CD4-positive, alpha-beta T cell treated with Interleukin-1 beta for 1 hour (primary cell): ENCODE measurements at places on chromosomes 2 and 18.

DNA sequence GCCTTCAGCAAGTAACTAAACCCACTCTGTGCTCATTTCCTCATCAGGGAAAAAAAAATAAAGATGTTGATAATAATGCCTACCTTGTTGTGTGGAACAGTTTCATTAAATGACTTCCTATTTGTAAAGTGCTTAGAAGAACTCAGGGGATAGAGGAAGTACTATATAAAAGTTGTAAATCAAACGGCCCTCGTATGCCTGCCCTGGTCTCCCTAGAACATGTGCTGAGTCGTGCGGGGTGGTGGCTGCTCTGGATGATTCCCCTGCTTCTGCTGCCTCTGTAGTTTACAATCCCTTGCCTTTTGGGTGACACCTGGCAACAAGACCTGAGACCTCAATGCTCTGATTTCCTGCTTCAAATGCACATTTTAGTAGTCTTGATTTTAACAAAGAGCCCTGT is 170.0 kb downstream of the CERS6 start:
- DNase-seq = no peak

GRCh38 chr18:51383116-51383515 is 185.6 kb upstream of the MEX3C start:
- no peak for DNase-seq

DNA sequence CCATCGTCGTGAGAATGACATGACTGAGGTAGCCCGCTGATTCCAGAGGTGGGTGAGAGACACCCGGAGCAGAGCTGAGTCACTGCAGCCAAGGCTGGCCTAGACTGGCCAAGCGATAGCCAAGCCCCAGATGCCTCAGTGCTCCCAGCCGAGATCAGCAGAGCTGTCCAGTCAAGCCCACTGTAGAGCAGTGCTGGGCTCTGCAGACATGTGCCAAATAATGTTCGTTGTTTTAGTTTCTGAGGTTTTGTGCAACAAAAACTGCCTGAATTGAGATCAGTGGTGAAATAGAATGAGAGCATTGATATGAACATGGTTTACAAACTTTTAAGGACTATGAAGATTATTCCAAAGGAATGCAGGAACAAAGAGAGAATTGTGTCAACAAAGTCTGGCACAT is 42.1 kb downstream of the INSIG2 start:
- no peak for DNase-seq

DNA sequence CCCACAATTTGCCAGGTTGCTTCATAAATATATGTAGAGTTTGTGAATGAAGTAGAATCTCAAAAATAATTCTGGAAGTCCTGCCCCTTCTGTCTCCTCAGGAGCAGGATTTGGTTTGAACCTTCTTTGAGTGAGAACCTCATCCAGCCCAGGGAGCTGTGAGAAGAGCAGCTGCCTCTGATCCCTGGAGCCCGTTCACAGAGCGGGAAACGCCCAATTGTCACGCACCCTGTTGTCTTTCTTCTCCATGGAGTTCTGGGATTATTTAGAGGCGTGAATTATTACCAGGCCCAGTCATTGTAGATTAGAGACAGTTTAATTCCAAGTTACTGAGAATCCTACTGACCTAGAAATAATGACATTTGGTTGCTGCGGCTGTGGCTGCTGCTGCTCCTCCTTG is 66.1 kb downstream of the TPO start:
- no peak for DNase-seq

DNA sequence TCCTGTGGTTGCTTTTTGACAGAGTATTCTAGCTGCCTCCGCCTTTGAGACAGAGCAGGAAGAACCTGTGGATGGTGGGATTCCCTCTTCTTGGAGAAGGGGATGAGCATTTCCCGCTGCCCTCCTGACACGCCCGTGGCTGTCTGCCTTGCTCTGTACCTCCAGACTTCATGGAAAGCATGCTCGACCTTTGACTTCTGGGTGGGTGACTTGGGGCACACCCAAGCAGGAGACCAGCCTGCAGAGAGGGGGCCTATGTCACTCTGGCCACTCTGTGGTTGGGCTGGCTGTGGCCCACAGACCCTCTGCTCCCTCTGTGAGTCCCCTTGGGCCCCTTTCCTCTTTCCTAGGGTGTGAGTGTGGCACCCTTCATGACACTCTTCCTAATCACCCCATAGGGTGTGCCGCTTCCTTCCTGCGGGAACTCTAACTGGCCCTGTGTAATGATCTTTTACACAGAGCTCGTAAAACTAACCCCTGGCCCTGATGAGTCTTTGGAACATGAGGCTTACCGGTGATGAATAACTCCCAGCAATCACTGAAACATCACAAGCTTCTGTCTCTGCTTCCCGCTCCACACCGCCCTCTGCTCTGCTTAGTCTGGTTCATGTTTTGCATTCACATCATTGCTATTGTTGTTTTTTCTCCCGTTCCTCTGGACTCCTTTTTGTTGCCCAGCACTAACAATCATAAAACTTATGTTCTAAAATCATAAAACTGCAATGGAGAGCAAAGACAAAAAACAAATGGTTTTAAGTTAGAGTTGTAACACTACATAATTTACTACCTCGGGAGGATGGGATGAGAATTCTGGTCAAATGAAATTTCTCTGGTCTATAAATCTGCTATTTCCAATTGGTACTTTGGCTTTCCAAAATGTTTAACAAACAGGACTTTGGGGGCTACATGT is 101.1 kb downstream of the SH3YL1 start:
- no peak for DNase-seq

DNA sequence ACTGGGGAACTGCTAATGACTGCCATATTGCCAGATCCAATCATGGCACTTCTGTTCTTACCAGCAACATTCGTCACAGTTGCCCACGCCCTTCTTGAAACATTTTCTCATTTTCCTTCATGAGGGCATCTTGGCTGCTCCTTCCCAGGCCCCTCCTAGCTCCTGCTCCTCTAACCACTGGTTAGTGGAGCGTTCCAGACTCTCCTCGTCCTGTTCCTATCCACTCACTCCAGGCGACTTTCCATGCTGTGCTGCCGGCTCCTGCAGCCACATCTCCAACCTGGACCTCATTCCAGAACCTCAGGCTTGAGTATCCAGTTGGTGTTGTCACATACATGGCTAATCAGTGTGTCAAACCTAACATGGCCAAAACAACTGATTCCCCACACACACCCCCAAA is 1.3 kb upstream of the ADI1 start:
- DNase-seq = no peak

DNA sequence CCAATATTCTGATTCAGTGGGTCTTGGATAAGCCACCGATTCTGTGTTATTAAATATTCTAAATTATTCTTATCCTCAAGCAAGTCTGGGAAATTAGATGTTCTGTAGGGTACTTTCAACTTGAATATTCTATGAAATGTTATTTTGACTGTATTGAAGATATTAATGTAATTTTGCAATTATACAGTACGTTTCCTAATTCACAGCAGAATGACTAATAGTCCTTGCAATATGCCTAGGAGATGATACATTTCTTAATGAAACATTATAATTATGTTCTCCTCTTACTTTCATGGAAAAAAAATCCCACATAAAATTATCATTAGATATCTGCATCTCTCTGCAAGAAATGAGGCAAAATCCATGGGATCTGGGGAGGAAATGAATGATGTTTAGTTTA is 46.2 kb upstream of the PLA2R1 start:
- DNase-seq = no peak

DNA sequence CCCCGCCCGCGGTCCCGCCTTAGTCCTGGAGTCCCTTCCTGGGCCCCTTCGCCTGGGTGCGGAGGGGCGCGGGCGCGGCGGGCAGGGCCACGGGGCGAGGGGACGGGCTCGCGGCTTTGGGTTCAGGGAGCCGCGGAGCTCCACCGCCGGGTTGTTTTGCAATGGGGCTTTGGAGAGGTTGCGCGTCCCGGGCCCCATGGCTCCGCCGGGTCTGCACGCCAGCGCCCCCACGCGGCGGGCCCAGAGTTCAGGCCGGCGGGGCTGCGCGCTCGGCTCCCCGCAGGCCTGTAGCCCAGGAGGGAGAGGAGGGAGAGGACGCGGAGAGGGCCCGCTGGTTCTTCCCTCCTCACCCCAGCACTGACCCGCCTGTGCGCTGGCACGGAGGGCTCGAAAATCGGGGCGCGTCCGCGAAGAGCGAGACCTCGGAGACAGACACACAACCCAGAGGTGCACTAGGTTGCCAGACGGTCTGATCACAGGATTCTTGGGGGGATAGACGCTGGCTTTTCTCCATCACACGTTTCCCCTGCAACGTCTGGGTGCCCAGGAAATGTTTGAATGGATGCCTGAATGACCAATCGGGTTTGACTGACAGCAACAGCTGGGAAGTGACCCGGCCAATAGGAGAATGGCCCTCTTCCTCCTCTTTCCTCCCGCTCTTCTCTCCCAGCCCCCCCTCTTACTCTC is 4.9 kb upstream of the SIX2 start:
- DNase-seq = no peak

DNA sequence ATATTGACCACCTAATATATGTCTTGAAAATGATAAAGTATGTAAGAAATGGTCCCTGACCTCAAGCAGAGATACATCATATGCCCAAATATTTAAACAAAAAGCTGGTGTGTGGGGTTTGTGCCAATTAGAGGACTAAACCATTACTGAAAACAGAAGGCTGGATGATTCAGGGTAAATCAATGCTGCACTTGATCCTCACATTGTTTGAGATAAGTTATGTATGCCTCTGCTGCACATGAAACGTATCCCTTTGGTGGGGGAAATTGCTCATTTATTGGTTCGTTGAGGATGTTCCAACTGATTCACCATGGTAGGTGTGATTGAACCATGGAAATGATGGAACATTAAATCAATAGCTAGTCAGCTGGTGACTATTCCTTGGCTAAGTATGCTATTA is 24.7 kb upstream of the DARS1 start:
- DNase-seq = no peak

DNA sequence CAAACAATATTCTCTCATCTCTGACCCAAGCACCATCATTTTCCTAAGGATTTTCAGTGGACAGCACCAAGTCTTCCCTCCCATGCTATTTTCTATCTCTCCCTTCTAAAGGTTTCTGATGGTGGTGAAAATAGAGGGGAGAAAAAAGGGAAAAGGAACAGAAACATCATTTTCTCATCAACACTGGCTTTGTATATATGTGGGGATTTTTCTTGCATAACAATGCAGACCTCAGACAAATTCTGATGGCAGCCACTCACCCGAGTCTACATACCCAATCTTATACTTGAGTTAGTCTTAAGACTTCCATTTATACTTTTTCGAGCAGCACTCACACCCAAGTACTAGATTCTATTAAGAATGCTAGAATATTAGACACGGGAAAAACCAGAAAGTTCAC is 95.8 kb downstream of the TMEM163 start:
- no peak for DNase-seq

DNA sequence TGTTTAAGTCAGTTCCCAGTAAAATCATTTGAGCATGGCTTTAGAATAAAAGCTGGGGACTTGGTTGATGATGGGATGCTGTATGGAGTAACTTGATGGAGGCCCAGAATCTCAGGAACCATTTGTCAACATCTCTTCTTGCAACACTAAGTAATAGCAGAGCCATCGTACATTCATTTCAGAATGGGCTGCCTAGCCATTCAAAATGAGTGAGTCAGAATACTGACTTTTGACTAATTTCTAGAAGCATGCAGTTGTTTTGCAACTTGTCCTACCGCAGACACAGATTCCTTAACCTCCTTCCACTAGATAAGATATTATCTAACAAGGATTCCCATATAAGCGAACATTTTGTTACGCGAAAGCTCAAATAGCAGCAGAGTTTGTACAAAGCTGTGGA is 229.5 kb downstream of the CNTNAP5 start:
- no peak for DNase-seq

DNA sequence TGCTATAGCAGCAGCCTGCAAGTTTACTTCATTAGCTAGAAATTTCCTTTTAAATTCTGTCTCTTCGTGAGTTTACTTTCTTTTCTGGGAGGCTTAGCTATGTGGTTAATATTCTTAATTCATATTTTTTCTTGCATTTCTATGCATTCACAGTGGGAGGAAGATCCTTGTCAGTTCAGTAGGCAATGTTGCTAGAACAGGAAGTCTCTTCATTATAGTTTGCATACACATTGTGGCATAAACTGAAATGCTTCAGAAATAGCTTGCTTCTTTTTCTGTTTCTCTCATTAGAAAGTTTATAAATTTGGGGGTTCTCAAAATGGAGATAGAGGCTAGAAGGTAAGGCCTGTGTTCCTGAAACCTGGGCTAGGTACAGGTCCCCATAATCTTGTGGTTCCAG is 8.1 kb upstream of the ARHGAP15 start:
- no peak for DNase-seq

DNA sequence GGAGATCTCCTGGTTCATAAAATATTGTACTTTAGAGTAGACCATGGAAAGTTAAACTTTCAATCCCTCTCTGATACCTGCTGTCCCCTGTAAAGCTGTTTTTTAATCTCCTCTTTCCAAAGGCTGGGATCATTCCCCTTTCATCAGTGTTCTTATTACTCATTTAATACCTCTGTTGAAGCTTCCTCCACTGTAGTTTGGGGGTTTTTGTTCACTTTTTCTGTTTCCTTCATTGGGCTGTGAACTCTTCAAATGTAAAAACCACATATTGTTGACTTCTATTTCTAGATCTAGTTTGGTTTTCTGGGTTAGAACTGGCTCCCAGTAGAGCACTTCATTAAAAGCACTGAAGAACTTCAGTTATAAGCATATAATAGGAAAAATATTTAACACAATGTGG is 598.1 kb downstream of the RNF144A start:
- DNase-seq = no peak
